ENCODE measurements at places on chromosomes 16 and 17.

- DNase-seq, result no peak
These were observed 2.1 kb upstream of the TM4SF5 start for GRCh38 chr17:4769628-4770027.

- DNase-seq, result no peak
These were observed 30.3 kb downstream of the ASPA start for GRCh38 chr17:3506054-3506453.

GRCh38 chr17:2947588-2947950, 115.8 kb downstream of the OR1D5 start:
- DNase-seq, result no peak

DNA sequence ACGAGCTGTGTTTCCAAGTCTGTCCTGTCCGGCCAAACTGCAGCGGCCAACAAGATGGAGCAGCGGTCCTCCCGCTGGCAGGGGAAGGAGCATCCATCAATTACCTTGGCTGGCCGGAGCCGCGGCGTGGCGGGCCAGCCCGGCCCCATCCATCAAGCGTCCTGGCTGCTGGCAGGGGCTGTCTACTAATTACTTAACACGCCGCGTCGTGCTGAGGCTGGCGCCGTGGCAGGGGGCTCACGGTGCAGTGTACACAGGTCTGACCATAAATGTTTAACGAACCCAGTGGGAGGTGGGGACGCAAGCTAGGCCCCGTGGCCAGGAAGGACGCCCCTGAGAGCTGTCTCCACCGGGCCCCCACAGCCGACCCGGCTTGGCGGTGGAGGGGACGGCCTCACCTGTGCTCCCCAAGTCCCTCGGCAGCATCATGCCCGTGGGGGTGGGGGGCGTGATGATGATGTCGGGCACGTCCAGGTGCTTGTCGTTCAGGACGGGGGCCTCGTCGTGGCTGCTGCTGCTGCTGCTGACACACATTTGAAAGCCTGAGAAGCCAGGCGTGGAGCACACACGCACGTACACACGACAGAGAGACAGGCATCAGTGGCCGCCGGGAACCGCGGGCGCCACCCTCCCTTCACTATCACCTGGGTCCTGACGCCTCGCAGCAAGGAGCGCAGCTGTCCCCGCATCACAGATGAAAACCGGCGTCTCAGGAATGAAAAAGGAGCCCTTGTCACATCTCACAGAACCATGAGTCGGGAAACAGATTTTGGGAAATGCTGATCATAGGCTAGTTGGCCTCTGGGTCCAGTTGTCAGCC, 21.2 kb upstream of the GINS2 start:
- no peak for DNase-seq

DNA sequence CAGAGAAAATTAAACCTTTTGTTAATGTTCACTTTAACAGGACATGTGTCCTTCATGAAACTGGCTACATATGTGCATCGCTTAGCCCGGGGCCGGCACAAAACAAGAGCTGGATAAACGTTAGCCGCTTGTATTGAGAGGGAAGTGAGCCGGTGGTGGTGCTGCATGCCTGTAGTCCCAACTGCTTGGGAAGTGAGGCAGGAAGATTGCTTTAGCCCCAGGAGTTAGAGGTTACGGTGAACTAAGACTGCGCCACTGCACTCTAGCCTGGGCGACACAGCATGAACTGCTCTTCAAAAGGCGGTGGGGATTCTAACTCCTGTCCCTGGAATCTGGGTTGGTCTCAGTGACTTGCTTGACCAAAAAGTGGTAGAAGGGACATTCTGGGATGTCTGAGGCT, 15.0 kb upstream of the SPHK1 start:
- no peak for DNase-seq

DNA sequence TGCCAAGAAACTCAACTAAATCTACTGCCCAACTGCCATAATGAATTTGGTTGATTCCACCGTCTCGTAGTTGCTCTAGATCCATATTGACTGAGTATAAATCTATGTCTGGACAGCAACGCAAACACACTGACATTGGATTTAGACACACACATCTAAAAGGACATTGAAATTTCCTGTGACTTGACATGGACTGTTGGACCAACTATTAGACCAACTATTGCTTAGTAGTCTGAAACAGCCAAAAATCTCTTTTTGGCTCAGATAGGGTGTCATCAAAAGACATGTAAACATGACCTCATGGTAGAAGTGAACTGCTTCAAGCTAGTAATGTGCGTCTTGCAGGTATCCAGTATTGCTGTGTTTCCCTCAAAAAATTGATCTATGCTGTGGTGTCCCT, 31.3 kb downstream of the KIAA0513 start:
- DNase-seq, result no peak

Data from stimulated activated CD4-positive, alpha-beta T cell treated with anti-CD3 and anti-CD28 coated beads, Interleukin-2, amount 100 ng/mL, for 24 hours (primary cell).